ENCODE measurements at places on chromosomes 5 and 9.

GRCh38 chr5:34511063-34511462, 145.1 kb upstream of the RAI14 start:
- DNase-seq: no peak

GRCh38 chr5:136202469-136203205, 9.7 kb upstream of the SMIM32 start:
- DNase-seq: peak; percentile 4

GRCh38 chr9:120363697-120364096, 216.3 kb downstream of the CDK5RAP2 start:
- DNase-seq: no peak

DNA sequence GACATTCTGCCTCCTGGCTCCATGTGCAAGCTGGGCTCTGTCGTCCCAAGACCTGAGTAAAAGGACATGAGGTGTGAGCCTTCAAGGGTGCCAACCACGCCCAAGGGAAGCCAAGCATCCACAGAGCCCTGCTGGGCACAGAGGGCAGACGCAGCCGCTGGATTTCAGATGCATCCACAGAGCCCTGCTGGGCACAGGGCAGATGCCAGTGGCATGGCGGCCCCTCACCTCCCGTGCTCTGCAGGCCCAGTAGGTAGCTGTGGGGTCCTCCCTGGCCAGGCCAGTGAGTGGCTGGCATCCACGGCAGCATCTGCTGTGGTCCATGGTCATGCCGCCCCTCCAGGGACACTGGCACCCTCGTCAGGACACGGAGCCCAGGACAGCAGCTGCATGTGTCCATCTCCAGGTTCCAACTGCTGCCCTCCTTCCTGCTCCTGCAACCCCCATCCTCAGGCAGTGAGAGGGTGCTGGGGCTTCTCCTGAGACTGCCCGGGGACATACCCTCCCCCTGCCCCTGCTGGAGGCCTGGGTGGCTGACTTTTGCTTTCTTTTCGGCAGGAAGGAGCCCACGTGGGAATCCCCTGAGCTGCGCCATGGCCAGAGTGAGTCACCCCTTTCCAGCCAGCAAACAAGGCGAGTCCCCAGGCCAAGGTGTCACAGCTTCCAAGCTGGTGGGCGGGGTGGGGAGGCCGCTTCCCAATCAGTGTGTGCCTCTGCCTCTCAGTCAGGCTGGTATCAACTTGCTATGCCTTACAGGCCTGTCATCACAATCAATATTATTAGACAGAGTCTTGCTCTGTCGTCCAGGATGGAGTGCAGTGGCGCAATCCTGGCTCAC, 4.0 kb upstream of the TRAF2 start:
- DNase-seq: no peak

GRCh38 chr5:14038341-14038959, 94.0 kb upstream of the DNAH5 start:
- no peak for DNase-seq

DNA sequence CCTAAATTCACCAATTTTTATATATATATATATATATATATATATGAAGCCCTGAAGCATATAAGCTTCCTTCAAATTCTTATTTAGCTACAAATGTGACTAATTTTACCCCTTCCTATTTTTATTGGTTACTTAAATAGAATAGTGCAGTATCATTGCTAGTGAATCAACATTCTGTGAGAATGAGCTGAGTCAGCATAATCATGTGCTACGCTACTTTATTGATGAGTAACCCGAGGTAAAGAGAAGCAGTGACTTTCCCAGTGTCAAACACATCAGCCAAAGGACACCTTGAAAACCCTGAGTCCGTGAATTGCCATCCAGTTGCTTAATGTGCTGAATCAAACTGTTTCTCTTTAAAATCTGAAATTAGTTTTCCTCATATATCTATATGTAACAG, 546.2 kb downstream of the DMRTA1 start:
- DNase-seq: no peak

DNA sequence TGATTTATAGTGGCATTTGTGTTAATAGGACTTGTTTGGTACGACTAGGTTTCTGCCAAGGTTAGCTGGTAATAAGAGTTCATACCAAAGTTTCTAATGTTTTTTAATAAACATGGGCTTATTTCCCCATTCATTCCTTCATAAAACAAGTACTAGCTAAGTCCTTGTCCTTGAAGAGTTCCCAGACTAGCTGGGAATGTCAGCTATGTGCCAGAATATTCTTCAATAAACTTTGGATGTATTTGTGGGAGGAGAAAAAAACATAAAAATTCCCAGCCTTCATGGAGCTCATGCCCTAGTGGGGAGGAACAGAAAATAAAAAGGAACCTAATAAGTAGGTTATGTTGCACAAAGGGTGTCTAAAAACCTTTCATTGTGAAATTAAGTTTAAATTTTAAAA, 176.9 kb downstream of the DENND1A start:
- no peak for DNase-seq

DNA sequence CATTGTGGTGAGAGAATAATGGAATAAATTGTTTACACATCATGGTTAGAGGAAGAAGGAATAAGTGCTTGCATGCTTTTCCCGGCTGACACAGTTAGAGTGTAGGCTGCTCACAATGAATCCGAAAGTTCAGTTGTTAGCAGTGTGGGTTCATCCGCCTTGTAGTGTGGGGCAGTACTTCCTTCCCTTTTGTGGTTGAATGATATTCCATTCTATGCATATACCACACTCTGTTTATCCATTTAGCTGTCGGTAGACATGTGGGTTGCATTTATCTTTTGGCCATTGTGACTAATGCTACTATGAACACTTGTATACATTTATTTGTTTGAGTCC, 84.0 kb downstream of the COL5A1 start:
- no peak for DNase-seq

DNA sequence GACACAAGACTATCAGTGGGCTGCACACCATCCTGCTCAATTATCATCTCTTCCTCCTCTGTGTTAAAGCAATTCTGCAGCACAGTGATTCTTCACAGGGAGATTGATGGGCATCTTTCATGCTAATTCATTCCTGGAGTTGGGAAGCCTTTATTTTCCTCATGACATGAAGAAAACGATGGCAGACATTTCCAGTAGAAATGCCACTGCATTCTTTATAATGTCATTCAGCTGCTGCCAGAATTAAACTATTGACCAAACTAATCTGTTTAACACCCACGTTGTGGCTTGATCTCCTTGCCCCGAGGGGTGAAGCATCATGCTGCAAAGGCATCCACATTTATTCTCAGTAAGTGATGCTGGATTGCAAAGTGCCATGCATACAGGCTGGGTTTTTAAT, 273.0 kb downstream of the SPOCK1 start:
- no peak for DNase-seq

DNA sequence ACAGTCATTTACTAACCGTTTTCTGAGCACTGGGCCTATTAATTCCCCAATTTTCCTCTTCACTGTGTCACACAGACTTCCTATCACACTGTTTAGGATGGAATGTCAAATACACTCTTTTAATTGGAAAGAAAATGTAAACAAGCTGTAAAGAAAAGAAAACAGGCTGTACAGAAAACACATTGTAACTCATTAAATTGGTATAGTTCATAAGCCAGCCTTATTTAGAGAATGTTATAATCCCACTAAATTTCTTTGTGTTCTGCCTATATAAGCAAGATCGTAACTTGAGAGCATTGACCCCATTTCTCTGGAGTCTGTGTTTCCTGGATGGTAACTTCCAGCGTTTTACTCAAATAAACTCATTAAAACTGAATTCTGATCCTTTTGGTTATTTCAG, 46.5 kb downstream of the TARS1 start:
- no peak for DNase-seq

DNA sequence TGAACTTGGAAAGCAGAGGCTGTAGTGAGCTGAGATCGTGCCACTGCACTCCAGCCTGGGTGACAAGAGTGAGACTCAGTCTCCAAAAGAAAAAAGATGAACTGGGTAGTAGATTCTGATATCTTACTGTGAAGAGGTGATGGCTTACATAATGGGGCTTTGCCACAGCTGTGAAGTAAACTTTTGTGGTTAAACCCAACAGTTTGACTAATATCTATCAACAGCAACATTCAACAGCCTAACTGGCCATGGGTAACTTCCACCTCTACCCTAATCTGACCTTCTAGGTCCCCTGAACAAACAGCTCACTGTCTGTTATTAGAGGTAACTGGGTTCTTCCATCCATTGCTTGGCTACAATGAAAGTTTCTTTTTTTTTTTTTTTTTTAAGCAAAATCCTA, 52.1 kb downstream of the TLE1 start:
- DNase-seq: no peak

DNA sequence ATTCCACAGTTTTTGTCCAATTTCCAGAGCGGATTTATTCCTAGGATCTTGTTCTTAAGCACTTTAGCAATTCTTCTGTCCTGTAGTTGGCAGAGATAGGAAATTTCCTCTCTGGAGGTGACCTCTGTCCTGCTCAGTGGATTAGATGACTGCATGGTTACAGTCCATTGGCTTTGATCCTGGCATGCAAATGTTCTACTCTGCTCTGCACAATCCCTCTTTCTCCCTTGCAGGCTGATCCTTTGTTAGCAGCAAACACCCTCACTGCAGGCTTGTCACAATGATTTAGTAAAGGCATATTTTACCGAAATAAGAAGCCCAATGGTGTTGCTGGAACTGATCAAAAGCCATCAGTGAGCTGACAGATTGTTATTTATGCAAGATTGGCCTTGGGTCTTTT, 243.8 kb downstream of the COX7C start:
- no peak for DNase-seq

DNA sequence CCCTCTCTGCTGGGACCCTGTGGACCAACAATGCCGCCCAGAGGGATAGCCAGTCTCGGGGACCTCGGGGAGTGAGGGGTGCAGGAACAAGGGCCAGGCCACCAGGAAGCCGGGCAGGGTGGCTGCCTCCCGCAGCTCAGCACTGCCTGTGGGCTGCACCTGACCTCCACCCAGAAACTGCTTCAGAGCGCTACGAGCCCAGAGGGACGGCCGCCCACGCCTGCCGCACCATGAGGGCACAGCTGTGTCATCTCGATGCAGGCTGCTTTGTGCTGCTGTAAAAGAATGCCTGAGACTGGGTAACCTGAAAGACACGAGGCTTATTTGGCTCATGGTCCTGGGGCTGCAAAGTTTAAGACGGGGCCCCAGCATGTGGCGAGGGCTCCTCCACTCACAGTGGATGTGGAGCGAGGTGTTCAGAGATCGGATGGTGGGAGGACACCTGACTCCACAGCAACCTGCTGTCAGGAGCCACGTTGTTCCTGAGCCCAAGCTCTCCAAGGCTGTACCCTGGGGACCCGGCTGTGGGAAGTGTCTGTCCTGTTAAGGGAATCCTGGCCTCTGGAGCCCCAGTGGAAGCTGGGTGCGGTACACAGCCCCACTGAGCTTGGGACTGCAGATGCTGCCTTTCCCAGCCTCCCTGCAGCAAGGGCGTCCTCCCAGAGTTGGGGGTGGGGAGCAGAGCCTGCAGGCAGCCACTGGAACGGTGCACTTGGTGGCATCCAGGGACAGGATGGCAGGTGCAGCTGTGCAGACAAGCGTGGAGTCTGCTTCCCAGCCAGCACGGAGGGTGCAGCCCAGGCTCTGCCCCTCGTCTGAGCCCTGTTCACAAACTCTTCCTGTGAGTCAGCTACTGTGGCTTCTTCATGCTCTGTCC, 11.8 kb upstream of the ZDHHC11 start:
- no peak for DNase-seq

GRCh38 chr9:86672301-86672700, 275.0 kb downstream of the GAS1 start:
- DNase-seq: no peak

GRCh38 chr5:60856066-60856465, 12.0 kb upstream of the ELOVL7 start:
- DNase-seq: no peak

DNA sequence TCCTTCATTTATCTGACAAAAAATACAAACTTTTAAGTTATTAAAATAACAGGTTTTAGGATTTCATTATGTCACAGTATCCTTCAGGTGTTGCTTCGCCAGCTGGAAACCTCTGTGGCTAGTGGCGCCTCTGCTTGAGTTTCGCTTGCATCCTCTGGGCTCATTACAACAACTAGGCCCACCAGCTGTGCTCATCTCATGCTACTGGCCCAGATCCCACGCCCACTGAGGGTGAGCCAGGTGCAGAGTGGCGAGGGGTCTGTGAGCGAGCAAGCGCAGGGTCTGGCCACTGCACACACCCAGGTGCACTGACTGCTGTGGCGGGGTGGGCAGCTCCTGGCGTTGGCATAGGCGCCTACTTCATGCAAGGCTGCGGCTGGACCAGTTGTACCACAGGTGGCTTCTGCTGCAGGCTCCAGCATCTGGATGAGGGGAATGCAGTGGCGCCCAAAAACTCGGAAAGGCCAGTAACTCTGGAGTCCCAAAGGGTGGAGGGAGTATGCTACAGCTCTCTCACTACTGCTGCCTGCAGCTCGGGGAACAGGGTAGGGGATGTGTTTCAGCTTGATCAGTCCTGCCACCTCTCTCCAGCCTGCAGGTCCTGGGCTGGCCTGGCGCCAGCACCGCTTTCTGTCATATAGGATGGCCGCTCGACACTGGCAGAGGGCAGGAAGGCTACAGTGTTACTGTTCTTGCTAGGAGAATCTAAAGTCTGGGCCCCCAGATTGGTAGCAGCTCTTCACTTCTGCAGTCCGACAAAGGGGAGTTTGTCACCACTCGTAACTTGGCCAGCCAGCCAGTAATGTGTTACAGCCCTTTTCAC, 452.1 kb downstream of the TUSC1 start:
- no peak for DNase-seq

GRCh38 chr5:96384353-96384752, 48.7 kb downstream of the PCSK1 start:
- DNase-seq: no peak

GRCh38 chr9:33638391-33638915, 114.4 kb downstream of the ANKRD18B start:
- peak; percentile 55 for DNase-seq

GRCh38 chr5:582936-583635, 29.1 kb upstream of the CEP72 start:
- no peak for DNase-seq

DNA sequence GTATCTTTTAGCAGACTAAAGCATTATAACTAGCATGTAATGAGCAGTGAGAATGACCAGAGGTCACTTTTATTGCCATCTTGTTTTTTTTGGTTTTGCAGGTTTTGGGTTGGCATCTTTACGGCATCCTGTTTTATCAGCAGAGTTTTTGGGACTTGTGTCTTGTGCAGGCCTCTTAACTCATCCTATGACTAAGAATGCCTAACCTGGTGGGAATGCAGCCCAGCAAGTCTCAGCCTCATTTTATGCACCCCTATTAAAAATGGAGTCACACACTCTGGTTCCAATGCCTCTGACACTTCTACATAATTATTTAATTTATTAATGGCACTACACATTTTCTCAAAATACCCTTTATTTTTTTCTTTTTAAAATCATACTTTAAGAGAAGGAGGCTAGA, 726.5 kb upstream of the RIOK2 start:
- no peak for DNase-seq

- DNase-seq: no peak
Observed at GRCh38 chr9:123772374-123772773, 157.6 kb downstream of the DENND1A start.

GRCh38 chr9:122579874-122580273, 3.3 kb downstream of the OR1L8 start:
- DNase-seq: no peak

- DNase-seq: peak; percentile 63
Observed at GRCh38 chr9:18208166-18209059, 265.5 kb upstream of the ADAMTSL1 start.
